Activated CD4-positive, alpha-beta T cell treated with anti-CD3 and anti-CD28 coated beads for 1 hour (primary cell): ENCODE measurements at places on chromosomes 4 and X.
A peak's percentile ranks its signal among the peaks of the same experiment; 100 is the strongest.

DNA sequence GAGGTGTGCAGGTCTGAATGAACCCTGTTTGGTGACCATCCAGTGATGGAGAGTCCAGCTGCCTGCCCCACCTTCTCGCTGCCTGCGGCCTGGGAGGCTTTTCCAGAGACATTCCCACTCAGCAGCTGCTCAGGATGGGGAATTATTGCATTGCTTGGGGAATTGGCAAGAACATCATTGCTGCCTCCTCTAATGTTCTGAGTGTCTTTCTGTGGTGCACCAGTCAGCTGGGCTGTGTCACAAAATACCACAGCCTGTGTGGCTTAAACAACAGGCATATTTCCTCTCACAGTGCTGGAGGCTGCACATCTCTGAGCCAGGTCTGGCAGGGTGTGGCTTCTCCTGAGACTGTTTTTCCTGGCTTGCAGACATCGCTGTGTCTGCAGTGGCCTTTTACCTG lies 86.8 kb upstream of the AFAP1 start:
- DNase-seq: no peak

DNA sequence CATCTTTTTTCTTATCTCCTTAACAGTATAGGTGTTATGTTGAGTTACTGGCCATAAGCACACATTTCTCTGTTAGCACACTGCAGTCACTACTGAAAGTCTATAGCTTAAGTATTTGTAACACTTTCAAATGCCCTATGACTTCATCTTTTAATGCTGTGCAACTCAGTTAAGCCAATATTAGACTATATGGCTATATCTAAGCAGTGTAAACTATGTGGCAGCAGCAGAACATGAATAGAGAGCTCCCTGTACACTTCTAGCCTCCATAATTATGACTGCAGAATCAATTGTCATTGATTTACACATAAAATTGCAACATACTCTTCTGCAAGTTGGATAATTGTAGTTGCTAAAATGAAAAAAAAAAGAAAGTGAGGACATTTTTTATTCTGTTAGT lies 250.3 kb downstream of the EPHA5 start:
- no peak for DNase-seq

DNA sequence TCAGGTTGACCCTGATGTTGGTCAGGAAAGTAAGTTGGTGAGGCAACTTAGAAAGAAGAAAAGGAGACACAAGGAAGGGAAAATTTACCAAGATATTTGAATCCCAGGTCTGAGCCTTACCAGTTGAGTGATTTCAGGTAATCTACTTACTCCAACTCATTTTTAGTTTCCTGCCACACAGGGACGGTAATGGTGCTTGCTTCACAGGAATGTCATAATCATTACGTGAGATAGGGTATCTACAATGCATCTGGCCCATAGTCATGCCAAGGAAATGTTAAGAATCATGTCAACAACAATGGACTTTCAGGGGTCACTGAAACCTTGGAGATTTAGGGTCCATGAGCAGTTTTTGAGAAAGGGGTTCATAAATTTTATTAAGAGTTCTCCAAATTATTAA lies 195.4 kb upstream of the HHIP start:
- no peak for DNase-seq

DNA sequence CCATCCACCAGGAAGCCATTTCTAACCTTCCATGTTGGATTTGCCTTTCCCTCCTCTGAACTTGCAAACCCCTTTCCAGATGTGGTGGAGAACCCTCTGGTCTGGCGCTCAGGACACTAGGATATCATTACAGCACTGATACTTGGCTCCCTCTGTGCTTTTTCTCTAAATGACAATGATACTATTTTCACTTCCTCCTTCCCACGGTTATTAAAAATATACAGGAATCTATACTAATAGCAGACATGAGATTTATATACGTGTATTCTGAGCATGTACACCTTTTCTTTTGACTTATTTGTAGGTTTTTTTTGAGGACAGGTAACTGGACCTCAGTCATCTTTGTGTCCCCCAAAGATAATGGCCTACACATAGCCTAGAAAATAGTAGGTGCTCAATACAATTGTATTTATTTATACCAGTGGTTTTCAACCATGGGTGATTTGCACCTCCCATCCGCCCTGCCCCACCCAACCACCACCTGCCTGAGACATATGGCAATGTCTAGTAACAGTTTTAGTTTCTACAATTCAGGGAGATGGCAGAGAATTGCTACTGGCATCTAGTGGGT lies 60.4 kb upstream of the PLAC8 start:
- no peak for DNase-seq

DNA sequence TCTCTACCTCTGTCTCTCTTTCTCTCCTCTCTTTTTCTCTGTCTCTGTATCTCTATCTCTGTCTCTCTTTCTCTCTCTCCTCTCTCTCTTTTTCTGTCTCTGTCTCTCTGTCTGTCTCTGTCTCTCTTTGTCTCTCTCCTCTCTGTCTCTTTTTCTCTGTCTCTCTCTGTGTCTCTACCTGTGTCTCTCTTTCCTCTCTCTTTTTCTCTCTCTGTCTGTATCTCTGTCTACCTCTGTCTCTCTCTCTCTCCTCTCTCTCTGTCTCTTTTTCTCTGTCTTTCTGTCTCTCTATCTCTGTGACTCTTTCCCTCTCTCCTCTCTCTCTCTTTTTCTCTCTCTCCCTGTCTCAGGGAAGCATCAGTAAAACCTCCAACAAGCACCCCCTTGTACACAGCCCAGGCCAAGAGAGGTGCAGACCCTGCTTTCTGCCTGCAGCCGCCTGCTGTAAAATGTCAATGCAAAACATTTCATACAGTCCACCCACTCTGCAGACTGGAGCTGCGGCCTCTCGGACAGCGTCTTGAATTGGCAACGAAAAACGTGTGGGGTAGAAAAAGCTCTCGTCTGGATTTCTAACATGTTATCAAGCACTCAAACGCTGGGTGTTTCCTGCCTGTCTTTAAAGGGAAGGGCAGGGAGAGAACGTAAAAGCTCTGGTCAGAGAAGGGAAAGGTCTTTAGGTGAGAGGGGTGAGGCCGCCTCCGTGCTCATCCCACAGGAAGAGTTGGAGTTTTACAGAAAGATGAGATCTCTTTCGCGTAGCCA lies 3.7 kb upstream of the SHOX start:
- no peak for DNase-seq

DNA sequence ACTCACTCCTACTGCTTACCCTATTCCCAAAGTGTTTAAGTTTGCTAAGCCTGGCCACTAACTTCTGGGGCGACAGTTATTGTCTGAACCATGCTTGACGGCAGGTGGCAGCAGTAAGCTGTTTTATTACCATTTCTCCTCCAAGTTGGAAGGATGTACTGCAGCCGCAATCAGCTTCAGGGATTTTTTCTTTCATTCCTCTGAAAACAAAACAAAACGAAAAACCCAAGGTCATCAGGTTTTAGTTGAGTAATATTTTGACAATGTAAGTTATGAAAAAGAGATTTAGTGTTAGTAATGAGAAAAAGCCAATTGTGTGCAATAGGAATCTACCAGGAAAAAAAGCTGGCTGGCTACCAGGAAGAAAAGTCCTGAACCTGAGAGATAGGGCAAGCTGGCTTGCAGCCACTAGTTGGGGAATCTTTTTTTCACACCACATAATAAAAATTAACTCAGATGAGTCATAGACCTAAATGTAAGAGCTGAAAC lies 13.2 kb upstream of the RAB9B start:
- DNase-seq: peak; percentile 8

DNA sequence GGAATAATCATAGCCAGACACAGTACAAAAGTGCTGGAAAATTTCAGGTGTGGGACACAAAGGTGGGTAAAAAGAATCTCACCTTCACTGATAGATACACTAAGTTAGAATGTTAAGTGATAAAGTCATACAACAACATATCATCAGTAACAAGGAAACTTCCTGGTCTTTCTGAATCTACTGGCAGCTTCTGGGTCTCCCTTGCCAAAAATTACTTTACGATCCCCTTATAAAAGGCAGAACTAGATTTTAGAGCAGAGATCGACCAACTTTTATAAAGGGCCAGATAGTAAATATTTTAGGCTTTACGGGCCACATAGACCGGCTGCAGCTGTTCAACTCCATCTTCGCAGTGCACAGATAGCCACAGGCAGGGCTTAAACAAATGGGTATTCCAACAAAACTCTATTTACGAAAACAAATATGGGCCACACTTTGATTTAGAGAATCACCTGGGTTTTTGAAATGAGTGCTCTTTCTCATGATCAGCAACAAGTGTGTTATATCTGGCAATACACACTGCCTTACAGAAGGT lies 159.9 kb downstream of the AASDH start:
- DNase-seq: no peak

GRCh38 chr4:8370106-8370787 lies 70.3 kb downstream of the ACOX3 start:
- no peak for DNase-seq

DNA sequence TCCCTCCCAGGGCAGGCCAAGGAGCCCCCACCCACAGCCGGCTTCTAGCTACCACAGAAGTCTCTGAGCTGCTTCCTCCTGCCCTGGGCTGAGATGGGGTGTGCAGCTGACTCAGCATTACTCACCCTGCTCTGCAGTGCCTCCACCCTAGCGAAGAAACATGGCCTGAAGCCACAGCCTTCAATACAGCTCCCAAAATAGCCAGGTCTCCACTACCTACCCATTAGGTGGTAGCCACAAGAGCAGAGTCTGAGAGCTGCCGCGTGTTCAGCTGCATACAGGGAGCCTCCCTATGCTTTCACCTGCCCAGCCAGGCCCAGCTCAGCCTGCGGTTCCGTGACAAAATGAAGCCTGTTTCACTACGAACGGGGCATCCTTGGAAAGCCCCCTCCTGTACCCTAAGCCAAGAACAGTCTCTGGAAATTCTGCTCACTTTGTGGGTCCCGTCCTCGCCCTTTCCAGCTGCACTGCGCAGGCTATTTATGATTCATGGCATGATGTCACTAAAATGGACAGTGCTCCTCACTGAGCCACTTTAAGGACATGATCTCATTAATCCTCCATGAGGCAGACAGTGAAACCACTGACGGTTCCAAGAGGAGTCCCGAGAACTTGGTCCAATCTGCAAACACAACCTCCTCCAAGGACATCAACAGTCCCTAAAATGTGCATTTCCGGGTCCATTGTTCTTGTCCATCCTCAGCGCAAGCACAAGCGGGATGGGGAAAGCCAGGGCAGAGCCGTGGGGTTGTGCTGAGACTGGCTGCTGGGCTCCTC lies 20.2 kb downstream of the WDR1 start:
- DNase-seq: peak; percentile 70

DNA sequence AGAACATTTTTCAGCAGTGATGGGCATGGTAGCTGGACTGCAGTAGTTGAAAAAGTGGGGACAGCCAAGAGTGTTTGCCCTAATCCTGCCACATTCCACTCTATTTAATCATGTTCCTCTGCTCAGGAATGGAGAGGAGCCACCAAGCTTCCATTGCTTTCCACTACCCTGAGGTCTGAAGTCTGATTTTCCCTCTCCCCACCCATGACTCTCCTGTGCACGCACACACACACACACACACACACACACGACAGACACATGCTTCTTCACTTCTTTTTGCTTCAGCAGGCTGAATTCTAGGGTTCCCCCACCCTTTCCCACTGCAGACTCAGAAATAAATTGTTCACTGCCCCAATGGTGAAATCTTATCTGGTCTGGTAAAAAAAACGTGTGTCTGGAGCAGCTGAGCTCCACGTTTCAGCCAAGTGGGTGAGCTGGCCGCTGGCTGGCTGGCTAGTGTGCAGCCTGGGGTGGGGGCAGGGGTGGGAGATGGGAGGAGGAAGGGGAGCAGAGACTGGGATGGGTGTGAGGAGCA lies 142.7 kb upstream of the NALF2 start:
- DNase-seq: no peak

GRCh38 chrX:12951595-12951975 lies 23.3 kb upstream of the TMSB4X start:
- no peak for DNase-seq

DNA sequence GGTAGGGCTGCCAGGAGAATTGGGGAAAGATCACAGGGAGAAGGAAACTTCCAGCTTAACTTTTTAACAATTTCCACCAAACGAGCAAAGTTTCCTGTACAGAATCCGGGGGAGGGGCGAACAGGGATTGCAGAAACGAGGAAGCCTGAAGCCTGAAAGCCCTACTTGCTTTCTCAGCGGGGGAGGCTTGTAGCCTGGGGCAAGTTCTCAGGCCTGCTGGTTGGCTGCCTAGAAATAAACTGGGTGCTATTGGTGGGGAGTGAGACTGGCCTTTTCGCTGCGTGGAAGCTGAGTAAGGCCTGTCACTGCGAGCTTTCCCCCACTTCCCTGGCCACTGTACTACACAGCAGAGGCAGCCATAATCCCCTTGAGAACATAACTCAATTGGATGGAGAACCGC lies 110.8 kb upstream of the ATP8A1 start:
- DNase-seq: no peak

- peak; percentile 19 for DNase-seq
Observed at GRCh38 chrX:1466971-1467561, 14.4 kb upstream of the ASMTL start.

GRCh38 chr4:152161676-152162330 lies 374.1 kb downstream of the FBXW7 start:
- no peak for DNase-seq

- DNase-seq: no peak
Observed at GRCh38 chr4:139866276-139866962, 200.8 kb downstream of the MGST2 start.

GRCh38 chr4:14726877-14727361 lies 275.4 kb upstream of the CPEB2 start:
- no peak for DNase-seq

GRCh38 chr4:76697129-76697803 lies 200.7 kb downstream of the SOWAHB start:
- no peak for DNase-seq

- no peak for DNase-seq
Observed at GRCh38 chrX:98067611-98068010, 1183.9 kb downstream of the RPA4 start.

- no peak for DNase-seq
Observed at GRCh38 chr4:21192367-21192766, 492.1 kb downstream of the PACRGL start.

DNA sequence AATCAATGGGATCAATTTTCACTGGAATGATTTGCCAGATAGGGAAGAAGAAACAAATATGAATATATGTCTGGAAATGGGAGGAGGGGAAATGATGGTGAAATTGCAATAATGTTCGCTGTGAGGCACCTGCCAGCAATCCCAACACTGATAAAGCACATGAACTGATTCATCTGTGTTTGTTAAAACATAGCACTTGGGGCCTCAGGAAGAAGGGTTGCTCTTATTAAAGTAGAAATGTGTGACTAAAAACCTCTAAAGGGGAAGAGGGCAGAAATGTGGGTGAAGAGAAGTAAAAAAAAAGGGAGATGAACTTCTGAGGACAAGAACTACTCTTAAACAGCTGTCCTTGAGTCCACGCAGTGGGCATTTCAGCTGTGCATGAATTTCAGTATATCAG lies 101.4 kb downstream of the C4orf51 start:
- DNase-seq: no peak

GRCh38 chr4:4730249-4730648 lies 129.2 kb upstream of the MSX1 start:
- DNase-seq: no peak

GRCh38 chr4:126800575-126801141 lies 832.1 kb upstream of the INTU start:
- no peak for DNase-seq
